ENCODE measurements at places on chromosomes 5 and 9.

DNA sequence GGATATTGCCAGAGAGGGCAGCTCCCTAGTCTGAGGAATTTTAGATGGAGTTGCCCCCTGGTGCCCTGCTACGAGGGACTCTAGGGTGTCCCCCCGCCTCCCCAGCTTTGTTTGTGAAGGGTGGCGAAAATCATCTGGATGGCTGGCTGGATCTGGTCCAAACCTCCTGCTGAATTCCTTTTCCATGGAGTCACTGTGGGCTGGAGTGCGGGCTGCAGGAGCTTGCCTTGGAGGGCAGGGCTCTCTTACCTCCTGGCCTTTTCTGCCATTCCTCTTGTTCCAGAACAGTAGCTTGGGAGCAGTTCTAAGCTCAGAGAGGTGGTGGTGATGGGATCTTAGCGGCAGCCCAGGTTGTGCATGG is 2.1 kb downstream of the SYNPO start:
- no peak for DNase-seq

DNA sequence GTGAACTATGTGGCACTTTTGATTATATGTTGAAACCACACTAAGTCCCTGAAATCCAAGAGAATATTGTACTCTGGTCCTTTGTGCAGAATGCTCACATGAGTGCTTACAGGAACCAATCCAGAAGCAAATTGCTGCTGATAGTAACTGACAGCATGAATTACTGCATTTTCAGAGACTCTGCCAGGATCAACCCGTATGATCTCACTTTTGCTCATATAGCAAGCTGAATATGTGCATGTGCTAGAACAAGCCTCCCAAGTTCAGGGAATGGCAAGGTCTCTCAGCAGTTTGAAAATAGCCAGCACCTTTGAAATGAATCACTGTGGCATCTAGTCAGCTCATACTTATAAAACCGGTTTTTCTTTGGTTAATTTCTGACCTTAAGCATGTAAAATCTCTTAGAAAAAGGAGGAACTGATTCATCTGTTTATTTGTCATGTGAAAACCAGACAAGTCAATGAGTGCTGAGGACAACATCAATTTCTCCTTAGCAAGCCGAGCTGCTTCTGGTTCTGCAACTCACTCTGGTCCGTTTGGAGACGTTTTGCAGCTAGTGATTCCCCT is 215.7 kb upstream of the ELL2 start:
- no peak for DNase-seq

GRCh38 chr9:88808019-88808656 is 183.1 kb upstream of the S1PR3 start:
- no peak for DNase-seq

DNA sequence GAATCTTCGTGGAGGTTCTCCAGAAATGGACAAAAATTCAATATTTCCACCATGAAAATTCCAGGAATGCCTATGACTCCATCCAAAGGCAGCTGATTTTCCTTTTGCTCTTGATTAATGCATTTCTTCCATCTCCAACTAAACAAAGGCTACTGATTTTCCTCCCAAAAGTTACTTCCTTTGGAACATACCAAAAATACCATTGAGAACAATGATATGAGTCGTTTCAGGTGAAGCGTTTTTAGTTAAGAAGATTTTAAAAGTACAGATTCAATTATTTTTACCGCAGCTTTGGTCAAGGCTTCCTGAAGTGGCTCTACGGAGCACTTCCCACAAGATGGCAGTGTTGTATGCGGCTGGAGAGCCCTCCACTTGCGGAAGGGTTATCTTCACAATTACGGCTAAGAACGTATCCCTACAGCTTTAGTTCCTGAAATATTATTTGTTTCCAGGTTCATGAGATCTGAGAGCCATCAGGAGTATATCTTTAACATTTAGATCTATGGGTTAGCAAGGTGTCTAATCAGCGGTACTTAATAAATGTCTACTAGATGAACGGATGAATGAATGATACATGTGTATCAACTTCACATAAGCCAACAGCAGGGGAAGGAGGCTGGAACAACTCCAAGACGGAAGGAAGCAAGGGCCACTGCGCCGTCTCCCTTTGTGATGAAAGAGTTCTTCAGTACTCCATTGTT is 35.9 kb upstream of the ARSB start:
- DNase-seq: peak; percentile 7

DNA sequence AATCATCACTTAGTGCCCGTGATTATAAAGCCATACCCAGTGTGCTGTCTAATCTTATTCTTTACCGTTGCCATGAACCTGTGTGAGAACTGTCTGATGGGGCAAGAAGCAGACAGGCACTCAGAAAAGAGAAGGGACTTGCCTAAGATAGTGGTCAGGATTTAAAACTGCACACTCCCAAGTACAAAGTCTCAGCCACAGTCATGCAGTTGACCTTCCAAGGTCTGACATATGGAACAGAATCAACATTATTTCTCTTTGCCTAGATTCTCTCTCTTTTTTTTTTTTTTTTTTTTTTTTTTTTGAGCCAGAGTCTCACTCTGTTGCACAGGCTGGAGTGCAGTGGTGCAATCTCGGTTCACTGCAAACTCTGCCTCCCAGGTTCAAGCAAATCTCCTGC is 1.9 kb upstream of the PPP2CA start:
- no peak for DNase-seq

DNA sequence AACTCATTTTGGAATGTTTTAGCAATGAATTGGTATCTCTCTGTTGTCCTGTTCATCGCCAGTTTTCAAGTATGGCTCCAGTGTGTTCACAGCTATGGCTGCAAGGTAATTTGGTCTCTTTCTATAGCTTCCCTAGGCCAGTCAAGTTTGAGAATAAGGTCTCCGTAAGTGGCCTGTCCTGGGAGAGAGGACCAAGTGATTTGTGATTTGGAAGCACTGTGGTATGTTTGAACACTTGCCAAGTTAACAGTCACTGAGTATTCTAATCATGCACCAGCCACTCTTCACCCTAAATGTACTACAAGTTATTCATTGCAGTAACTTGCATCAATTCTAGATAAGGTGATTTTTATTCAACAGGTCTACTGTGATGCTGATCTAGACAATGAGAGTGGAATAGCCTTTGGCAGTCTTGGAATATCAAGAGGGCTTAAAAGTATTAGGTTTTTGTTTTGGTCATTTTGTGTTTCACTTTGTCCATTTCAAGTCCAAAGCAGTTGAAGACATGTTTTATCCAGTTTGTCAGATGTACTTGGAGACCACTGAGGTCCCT is 41.1 kb downstream of the G3BP1 start:
- no peak for DNase-seq

GRCh38 chr5:58081435-58081834 is 378.5 kb downstream of the PLK2 start:
- no peak for DNase-seq

- no peak for DNase-seq
Observed at GRCh38 chr9:126763130-126763764, 41.6 kb upstream of the ZBTB43 start.

DNA sequence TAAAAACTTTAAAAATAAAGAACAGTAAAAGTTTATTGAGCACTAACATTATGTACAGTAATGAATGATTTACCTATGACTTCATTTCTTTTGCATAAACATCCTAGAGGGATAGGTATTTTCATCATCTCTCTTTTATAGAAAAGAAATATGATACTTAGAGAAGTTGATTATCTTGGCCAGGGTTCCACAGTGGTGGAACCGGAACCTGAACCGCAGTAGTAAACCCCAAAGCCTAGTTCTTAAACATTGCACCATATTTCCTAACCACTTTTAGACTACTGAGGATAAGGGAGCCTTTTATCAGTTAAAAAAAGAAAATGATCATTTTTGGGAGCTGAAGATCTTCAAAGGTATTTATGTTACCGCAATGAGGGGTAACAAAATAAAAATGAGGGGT is 205.7 kb upstream of the SGCD start:
- no peak for DNase-seq

DNA sequence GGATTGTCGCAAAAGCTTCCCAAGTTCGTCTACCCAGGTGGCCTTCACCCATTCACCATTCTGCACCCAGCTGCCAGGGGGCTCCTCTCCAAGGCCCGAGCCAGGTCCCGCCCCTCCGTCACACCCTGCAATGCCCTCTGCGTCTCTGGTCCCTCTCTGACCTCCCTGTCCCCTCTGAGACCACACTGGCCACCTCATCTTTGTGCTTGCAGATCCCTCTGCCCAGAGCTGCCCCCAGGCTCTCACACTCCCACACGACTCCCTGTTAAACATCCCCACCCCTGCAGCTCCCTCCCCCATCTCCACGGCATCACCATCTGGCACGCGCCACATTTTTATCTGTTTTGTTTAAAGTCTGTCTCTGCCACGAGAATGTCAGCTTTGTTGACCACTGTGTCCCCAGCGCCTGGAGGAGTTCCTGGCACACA is 243.6 kb downstream of the PBX3 start:
- no peak for DNase-seq

DNA sequence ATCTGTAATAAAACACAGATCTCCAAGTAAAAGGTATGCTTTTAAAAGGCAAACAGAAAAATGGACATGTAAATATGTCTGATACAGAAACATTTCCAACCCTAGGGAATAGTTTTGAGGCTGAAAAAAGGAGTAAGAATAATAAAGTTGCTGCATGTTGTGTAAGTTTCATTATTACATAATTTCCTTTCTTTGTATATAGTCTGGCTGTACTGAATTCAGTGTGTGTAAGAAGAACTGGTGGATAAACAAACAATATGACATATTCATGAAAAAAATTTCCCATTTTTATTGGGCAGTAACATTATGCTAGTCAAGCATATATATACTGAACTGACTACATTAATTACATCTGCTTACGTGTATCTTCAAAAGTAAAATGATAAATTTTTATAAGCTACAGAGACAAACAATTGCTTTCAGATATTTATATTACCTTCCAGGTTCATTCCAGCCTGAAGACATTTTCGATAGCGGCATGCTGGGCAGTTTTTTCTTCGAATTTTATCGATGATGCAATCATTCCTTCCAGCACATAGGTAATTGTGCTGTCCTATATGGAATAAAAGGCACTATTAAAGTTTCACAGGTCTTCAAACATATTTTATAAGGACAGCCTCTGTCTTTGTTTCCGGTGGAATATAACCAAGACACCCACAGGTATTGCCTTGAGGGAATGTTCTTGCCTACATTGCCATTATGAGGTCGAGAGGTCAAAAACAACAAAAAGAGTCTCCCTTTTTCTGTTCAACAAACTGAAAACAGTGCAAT is 93.6 kb downstream of the NR3C1 start:
- DNase-seq: no peak

- DNase-seq: no peak
Observed at GRCh38 chr9:14857449-14858305, 52.6 kb downstream of the FREM1 start.

DNA sequence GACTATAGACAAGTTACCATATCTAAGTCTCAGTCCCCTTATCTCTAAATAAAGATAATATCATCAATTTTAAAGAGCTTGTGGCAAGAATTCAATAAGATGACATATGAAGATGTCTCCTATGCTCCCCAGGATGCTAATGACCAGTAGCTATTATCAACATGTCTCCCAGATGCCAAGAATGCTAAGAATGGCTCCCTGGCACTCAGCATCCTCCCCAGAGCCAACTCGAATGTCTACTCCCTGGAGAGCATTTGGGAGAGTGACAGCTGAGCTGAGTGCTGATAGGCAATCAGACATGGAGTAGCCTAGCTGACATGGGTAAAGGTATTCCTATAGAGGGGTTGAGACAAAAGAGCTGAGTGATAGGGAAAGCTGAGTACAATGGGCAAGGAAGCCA is 15.9 kb downstream of the P4HA2 start:
- no peak for DNase-seq

GRCh38 chr5:146447734-146448380 is 724 bp downstream of the TCERG1 start:
- DNase-seq: no peak

- DNase-seq: no peak
Observed at GRCh38 chr5:29197631-29198454, 1995.6 kb upstream of the CDH6 start.

DNA sequence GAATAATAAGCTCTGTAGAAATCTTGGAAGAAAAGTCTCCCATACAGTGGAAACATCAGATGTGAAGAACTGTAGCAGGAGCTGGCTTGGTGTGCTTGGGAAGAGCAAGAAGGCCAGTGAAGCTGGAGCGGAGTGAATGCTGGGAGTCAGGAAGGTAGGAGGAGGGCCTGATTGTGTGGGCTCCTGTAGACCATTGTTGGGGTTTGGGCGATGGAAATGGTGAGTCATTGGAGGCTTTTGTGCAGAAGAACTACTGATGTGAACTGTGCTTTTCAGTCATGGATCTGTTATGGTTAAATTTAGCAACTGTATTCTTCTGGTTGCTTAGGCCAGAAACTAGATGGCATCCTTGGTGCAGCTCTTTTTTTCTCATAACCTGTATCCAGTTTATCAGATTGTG is 2.3 kb downstream of the ICE1 start:
- no peak for DNase-seq

DNA sequence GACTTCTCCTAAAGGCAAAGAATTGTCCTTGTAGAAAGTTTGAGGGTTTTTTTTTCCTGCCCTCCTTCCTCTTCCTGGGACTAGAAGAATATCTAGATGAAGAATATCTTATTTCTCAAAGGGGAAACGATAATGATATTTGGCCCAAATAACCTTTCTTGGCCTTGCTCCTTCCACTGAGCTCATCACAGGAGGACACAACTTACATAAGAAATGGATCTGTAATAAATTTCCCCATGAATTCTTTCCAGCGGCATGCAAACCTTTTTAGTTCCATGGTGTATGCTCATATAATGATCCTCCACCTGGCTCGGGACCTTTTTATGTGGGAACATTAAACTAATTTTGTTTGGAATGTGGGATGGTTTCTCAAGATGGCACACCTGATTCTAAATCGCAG is 304.4 kb downstream of the DMRT2 start:
- no peak for DNase-seq

- no peak for DNase-seq
Observed at GRCh38 chr5:65190328-65191053, 291.2 kb downstream of the ADAMTS6 start.

GRCh38 chr9:81456431-81457006 is 232.8 kb downstream of the TLE1 start:
- DNase-seq: no peak

DNA sequence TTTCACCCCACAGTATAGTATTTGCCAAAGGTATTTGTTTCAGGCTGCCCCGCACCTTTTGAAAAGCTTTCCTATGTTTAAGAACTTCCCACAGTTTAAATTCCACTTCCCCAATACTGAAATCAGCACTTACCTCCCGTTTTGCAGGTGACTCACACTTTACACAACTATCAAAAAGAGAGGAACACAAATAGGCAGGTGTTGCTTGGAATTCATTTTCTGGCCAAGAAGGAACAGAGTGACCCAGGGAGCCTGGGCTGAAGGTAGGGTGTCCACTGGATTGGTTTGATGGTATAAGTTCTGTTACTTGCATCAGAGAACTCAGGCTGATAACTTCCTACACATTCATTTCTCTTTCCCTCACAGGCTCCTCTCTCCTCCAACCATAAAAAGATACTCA is 60.1 kb upstream of the SLC30A5 start:
- DNase-seq: no peak
